ENCODE measurements at places on chromosomes 16 and 17.

- peak; percentile 29 for DNase-seq
Measured at GRCh38 chr16:47565454-47565853, 104.3 kb downstream of the PHKB start.

- no peak for DNase-seq
Measured at GRCh38 chr16:66588981-66589713, 9.9 kb downstream of the CMTM2 start.

DNA sequence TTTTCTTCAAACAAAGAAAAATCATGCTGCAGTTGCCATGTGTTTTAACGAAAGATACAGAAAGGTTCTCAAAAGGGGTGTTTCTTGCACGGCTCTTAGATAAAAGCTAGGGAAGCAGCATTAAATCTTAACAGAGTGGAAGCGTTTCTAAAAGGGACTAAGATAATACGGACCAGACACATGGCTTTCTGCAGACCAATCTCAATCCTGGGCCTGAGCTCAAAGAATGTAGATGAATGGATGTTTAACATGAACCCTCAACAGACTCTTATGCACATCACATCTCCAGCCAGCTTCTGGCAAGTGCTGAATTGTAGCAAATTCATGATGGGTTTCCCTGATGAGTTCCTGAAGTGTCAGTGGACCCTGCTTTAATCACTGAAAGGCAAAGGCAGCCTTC is 80.2 kb upstream of the COX10 start:
- no peak for DNase-seq

- DNase-seq = peak; percentile 82
Measured at GRCh38 chr17:48637323-48638260, 11.4 kb upstream of the HOXB9 start.

- no peak for DNase-seq
Measured at GRCh38 chr16:89052191-89052889, 41.3 kb upstream of the ACSF3 start.
